ENCODE measurements at places on chromosomes 16 and 17. TPM values are rescaled to one million over a fixed set of nuclear protein-coding genes. Genes with fewer than 3 reads are reported as not detected.

Gene VAT1L
- total RNA-seq: 0.38 TPM

GRCh38 chr16:11748404-11749254 lies 6.0 kb upstream of the TXNDC11 start:
- DNase-seq: no peak

DNA sequence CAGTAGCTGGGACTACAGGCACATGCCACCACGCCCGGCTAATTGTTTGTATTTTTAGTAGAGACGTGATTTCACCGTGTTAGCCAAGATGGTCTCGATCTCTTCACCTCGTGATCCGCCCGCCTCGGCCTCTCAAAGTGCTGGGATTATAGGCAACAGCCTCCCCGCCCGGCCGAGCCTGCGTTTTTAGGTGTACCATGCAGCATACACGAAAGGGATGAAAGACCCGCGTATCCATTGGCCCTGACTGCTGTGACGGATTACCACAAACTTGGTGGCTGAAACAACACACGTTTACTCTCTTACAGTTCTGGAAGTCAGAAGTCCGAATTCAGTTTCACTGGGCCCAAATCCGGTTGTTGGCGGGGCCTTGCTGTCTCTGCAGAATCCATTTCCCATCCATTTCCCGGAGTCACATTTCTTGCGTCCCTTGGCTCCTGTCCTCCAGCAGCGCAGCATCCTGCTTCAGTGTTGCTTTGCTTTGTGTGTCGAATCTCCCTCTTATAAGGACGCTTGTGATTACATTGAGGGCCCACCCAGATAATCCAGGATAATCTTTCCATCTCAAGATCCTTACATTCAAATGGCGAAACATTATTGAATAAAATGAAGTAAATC lies 8.3 kb upstream of the GUCY2D start:
- no peak for DNase-seq

Gene HP
- 66.8 TPM for total RNA-seq

DNA sequence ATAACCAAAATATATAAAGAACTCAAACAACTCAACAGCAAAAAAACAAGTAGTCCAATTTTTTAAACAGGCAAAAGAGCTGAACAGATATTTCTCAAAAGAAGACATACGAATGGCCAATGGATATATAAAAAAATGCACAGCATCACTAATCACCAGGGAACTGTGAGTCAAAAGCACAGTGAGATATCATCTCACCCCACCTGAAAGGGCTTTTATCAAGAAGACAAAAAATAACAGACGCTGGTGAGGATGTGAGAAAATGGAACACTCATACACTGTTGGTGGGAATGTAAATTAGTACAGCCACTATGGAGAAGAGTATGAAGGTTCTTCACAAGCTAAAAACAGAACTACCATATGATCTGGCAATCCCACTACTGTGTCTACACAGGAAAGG lies 7.4 kb downstream of the XYLT1 start:
- no peak for DNase-seq

- no peak for DNase-seq
These were observed 122.4 kb upstream of the SMURF2 start for GRCh38 chr17:64784353-64785010.

- DNase-seq: no peak
These were observed 18.4 kb upstream of the GLIS2 start for GRCh38 chr16:4297480-4297879.

DNA sequence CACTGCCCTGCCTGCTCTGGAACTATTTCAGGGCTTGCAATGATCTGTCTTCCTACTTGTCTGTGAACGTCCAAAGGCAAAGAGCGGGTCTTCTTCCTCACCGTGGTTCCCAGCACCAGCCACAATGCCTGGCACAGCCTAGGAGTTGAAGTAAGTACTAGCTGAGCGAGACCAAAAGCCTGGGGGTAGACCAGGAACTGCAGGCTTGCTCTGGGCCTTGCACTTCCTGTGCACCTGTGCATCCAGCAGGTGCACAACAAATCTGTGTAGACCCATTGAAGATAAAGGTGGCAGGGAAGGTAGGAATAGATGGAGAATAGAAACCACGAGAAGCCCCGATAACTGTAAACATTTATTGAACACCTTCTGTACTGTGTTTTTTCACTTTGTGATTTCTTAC lies 4.6 kb downstream of the FAM171A2 start:
- DNase-seq: no peak

Gene TAT
- total RNA-seq: not detected

GRCh38 chr16:83912519-83913244 lies 13.8 kb downstream of the MLYCD start:
- no peak for DNase-seq

- DNase-seq: no peak
These were observed 12.0 kb downstream of the MMP15 start for GRCh38 chr16:58037365-58038057.

DNA sequence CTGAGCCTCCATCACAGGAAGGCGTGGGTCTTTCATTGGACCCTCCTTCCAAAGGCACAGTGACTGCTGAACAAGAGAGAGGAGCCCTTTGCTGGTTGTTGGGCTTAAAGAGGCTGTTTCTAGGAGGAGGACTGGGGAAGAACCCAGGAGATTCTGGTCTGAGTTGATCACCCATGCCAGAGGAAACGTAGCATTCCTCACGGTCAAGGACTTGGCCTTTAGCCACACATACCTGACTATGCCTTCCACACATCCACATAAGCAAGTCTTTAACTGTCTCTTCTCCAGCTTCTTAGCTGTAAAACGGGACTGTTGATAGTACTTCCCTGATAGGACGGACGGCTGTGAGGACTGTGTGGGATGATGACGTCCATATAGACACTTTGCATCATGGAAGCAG lies 149.8 kb upstream of the IRX3 start:
- DNase-seq: no peak

GRCh38 chr17:82228278-82228841 lies 482 bp upstream of the SLC16A3 start:
- DNase-seq: peak; percentile 88

GRCh38 chr16:9139965-9140364 lies 48.5 kb downstream of the HAPSTR1 start:
- peak; percentile 20 for DNase-seq

DNA sequence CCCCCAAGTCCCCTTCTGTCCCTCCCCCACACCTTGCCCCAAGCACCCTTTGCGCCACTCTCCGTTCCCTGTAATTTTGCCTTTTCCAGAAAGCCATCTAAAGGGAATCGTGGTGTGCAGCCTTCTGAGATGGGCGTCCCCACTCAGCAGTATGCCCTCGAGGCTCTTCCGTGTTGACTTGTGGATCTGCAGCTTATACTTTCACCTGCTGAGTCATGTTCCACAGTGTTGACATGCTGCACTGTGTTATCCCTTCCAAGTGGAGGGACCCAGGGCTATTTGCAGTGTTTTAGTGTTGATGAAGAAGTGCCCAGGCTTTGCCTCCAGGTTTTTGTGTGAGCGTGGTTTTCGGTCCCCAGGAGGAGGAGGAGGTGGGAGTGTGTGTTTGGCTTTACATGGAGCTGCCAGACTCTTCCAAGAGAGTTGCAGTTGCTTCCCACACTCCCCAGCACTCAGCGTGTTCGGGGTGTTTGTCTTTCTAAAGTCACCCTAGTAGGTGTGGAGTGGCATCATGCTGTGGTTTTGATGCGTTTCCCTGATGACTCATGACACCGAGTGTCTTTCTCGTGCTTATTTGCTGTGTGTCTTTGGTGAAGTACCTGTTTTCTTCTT lies 32.1 kb upstream of the JPT2 start:
- no peak for DNase-seq

Gene FAM171A2
- 1.2 TPM for total RNA-seq

Gene ZG16
- total RNA-seq: not detected

DNA sequence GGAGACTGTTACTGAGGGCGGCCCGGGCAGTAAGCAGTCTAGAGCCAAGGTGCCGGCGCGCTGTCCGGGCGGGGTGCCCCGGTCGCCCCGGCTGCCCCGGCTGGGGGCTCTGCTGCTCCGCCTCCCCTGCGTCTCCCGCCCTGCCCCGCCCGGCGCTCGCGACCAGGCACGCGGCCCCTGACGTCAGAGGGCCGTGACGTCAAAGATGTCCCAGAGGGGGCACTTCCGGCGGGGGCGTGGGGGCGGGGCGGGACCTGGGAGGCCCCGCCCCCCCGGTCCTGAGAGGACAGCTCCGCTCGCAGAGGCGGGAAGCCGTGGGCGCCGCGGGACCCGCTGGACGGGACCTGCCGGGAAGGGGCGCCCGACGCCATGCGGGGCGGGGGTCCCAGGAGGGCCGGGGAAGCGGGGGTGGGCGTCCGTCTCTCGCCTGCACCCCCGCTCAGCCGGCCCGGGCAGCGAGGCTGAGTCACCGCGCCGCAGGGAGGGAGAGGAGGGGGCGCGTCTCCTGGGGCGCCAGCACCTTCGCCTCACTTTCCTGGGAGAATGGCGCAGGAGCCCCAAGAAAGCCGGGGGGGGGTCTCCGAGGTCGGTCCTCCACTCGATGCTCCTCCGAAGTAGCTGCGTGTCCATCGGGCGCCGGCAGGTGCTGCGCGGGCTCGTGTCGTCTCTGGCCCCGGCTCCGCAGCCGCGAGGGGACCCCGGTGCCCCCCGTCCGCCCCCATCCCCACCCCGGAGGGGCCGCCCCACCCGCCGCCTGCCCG lies 4.4 kb upstream of the HIC1 start:
- DNase-seq: peak; percentile 78

Gene SOX8
- 0.15 TPM for total RNA-seq

DNA sequence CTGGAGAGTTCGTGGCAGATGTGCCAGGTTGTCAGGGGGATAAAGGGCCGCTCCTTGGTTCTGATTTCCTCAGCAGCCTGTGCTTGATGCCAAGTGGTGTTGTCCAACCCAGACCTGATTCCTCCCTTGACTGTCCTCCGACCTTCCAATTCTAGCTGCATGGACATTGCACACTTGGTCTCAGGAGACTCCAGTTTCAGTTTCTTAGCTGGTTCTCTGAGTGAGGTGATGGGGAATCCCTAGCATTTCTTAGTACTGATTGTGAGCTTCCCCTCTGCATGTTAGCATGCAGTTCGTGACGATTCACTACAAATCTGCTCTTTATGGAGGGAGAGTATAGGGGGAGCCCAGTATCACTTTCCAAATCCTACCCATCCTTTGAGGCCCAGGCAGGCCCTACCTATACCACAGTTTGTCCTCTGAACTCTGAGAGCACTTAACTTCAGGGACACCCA lies 12.4 kb upstream of the CCR7 start:
- DNase-seq: no peak

DNA sequence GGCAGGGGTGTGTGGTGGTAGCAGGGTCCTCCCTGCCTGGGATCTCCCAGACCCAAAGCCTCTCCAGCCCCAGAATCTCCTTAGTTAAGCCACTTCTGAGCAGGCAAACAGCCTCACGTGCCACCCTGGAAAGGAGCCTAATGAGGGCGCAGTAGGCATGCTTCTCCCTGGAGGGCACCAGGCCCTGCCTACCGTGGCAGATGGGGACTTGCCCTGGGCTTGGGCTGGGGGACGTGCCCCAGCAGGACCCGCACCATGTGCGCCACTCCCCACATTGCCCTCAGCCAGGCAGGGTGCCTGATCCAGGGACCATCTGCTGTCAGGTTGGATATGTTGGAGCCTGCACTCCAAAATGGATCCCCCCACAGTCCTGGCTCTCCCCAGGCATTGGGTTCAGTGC lies 14.2 kb downstream of the FAM83G start:
- DNase-seq: no peak

Gene KCNH6
- 0.27 TPM for total RNA-seq

Gene TBC1D3K
- not detected for total RNA-seq

DNA sequence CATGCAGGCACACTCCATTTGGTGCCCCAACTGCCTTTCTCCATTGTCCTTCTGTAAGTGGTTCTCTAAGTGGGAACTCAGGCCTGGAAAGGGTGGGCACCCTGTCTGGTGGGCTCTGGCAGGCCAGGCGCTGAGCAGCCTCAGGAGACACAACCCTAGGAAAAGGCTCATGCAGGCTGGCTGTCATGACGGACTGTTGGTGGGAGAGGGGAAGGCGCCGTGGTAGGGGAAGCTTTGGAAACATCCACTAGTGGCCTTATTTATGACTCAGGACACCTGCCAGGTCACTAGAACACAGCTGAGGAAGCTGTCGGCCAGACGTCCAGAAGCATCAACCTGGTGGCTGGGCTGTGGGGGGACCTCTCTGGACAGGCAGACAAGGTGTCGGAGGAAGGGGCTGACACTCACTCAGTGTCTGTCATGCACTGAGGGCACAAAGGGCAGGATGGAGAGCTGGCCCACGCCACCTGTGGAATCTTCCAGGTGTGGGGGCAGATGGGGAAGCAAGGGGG lies 216.0 kb downstream of the SEC14L1 start:
- DNase-seq: no peak

Gene ZNF469
- 2.0 TPM for total RNA-seq

Gene RAMP2
- total RNA-seq: 127 TPM

- peak; percentile 87 for DNase-seq
These were observed 2.8 kb downstream of the RAB40C start for GRCh38 chr16:592518-593306.

Gene KRT23
- total RNA-seq: 1.9 TPM

Gene SLC5A11
- 0.27 TPM for total RNA-seq

DNA sequence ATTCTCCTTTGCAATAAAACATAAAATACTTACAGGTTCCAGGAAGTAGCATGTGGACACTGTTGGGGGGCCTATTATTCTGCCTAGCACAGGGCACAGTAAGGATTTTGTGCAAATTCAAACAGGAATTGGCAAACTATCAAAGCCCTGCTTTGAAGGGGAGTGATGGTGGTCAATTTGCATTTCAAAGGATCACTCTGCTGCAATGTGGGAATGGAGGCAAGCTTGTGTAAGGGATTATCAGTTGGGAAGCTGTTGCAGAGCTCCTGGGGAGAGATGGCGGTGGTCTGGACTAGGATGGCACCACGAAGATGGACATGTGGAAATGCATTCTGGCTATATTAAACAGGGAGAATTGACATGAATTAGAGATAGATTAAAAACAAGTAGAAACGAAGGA lies 990.7 kb upstream of the RBFOX1 start:
- no peak for DNase-seq

Gene C16orf96
- 0.21 TPM for total RNA-seq

- no peak for DNase-seq
These were observed 29.0 kb upstream of the HOXB13 start for GRCh38 chr17:48757524-48757961.

GRCh38 chr17:45792995-45793755 lies 9.1 kb downstream of the CRHR1 start:
- DNase-seq: no peak

Gene KRT13
- total RNA-seq: 5.2 TPM

Gene SYNGR2
- total RNA-seq: 217 TPM

GRCh38 chr16:58658796-58659211 lies 25.8 kb downstream of the SLC38A7 start:
- no peak for DNase-seq

DNA sequence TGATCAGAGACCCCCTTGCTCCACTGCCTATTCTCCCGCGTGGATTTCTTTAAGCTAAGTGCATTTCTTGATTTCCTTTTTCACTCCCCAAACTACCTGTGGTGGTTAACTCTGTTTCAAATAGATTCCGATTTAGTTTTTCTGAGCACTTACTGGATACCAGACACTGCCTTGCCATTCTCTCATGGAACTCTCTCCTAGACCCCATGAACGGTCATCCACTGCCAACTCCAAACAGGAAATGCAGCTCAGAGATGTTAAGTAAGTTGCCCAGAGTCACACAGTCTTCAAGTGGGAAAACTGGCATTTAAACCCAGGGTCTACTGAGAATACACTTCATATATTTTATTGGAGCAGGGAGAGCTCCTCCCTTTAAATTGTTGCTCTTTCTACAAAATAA lies 199.4 kb downstream of the MAF start:
- no peak for DNase-seq

GRCh38 chr17:40597156-40597555 lies 31.9 kb upstream of the CCR7 start:
- no peak for DNase-seq

- DNase-seq: no peak
These were observed 387.2 kb downstream of the SEC14L1 start for GRCh38 chr17:77527836-77528505.

All from lower lobe of right lung (tissue), 2 donors.